HuH-7 (cell line): ENCODE measurements at places on chromosomes 13 and 19.

DNA sequence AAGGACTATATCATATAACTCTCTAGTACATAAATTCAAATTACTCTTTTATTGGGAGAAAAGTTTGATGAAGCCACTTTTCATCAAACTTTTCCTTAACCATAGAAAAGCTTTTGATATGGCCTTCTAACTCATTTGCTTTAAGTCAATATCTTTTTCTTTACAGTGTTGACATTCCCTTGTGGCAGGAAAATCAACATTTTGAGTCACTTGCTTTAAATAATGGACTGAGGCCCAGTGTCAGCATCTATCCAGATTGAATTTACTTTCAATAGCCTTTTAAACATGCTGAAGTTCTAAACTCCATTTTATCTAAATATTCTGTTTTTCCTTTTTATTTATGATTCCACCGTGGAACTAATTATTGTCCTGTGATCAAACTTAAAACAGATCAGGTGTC, 62.7 kb downstream of the PCDH9 start:
- DNase-seq: no peak

DNA sequence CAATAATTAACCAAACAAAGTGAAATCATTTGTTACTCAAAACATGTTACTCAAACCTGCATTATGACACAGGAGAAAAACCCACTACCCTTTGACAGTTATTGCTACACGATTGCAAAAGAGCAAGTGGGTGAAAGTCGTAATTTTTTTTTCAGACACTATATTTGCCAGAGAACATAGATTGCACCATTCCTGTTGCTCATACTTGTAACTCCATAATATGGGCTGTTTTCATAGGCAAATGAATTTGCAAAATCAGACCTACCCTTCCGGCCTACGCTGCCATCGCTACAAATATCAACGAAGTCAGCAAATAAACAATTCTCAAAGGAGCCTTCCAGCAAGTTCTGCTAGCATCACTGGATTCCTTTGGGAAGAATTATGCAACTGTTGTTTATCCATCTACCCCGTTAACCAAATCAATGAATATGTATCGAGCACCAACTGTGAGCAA, 396.5 kb downstream of the IRS2 start:
- DNase-seq: no peak

- DNase-seq: peak; percentile 44
These were observed 49.0 kb upstream of the ZNF780A start for GRCh38 chr19:40139533-40140287.

- DNase-seq: no peak
These were observed 46.3 kb downstream of the ZNF724 start for GRCh38 chr19:23203841-23204344.

DNA sequence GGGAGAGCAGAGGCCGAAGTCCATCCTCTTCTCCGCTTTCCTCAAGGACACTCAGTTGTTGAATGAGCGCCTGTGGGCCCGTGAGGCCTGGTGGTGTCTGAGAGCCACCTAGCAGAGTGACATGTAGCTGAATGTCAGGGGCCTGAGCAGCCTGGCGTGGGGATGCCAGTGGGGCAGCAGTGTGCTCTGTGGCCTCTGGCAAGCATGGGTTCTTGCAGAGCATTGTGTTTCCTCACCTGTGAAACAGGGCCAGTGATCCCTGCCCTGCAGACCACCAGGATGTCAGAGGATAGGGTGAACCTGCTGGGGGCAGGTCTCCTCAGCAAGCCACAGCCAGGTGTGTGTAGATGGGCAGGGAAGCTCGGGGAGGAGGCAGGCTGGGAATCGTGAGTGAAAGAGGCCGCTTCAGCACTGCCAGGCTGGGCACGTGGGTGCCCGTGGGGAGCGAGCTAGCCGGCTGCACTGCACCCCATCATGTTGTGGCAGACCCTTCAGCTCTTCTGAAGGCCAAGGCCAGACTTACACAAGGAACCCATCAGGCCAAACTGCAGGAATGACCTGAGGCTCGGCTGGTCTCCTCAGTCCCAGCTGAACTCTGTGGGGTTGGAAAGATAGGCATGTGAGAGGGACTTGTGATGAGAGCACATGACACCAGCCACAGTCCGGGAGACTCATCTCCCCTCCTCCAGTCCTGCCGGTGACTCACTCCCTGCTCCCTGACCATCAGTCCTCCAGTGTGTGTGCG, 5.0 kb downstream of the PPP1R37 start:
- DNase-seq: no peak

DNA sequence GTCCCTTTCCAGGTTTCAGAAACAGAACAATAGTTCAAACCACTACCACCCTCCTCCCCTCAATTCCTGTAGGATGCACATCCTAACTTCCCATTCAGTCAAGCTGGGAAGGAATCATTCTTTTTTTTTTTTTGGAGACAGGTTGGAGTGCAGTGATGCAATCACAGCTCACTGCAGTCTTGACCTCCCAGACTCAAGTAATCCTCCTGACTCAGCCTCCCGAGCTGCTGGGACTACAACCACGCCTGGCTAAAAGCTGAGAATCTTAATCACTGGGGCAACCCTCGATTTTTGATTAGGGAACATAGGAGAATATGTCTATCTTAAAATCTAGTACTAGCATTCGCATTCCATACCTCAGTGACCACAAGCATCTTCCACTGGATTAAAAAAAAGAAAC, 146.2 kb downstream of the ABCC4 start:
- DNase-seq: no peak

DNA sequence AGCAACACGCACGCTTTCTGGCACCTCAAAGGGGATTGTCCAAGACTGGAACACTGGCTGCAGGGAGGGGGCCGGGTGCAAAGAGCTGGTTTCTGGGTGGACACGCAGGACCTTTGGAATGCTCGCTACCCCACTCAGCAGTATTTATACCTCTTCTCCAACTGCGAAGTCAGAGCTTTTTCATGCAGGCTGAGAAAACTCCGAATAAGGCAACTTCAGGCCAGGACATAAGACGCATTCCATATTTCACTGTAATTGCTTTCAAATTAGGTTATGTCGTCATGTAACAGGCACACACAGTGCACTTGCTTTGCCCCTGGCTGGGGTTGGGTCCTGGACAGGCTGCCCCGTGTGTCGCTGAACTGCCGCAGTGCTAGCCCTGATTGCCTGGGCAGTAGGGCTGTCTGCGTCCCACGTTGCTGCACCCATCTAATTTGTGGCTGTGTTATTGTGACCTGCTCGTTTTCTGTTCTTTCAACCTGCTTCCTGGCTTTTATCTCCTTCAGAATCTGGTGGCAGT, 44.5 kb downstream of the ACTN4 start:
- DNase-seq: no peak

DNA sequence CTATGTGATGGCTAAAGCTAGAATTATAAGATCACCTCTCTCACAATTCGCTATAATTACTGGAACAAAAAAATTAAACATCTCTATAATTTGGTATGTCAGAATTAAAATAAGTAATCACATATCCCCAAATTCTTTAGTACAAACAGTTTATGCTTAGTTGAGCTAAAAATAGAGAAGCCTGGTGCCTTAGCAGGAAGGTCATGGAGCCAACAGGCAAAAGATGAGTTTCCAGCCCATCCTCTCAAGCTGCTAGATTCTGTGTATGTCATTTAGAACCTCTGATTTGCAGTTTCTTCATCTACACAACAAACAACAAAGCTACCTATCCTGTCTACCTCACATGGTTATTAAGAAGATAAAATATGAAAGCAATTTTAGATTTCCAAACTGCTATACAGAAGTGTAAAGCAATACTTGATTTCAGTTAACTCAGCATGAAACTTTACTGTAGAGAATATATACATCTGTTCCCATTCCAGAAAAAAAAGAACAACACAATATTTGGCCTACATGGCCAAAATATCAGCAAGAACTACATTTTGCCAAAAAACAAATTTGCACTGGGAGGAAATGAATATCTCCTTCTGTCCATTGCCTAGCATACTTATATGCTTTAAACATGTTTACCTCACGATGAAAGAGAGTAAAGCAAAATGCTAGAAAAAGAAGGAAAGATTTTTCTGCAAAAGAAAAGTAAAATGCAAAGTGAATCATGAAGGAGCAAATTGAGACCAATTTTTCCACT, 294.0 kb upstream of the MIR17HG start:
- no peak for DNase-seq

DNA sequence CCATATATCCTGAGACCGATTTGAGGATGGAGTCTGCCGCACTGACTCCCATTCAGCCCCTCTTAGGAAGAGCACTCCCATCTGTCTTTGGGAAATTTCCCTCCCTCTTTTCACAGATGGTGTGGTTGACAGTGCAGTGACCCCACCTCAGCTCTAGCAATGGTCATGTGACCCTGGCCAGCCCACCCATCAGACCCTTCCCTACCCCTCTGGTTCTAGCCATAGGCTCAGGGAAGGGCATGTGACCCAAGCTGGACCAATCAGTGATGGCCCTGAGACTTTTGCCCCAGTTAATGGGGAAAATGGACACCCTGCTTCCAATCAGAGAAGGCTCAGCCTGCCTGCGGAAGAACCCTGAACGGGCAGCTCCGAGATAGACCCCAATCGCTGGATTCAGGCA, 26.3 kb downstream of the IL12RB1 start:
- DNase-seq: no peak

GRCh38 chr19:6269101-6269886, 10.5 kb downstream of the MLLT1 start:
- no peak for DNase-seq

GRCh38 chr19:39647918-39648317, 7.8 kb upstream of the LGALS16 start:
- no peak for DNase-seq

- no peak for DNase-seq
These were observed 83.9 kb downstream of the LRRC63 start for GRCh38 chr13:46295491-46296114.

DNA sequence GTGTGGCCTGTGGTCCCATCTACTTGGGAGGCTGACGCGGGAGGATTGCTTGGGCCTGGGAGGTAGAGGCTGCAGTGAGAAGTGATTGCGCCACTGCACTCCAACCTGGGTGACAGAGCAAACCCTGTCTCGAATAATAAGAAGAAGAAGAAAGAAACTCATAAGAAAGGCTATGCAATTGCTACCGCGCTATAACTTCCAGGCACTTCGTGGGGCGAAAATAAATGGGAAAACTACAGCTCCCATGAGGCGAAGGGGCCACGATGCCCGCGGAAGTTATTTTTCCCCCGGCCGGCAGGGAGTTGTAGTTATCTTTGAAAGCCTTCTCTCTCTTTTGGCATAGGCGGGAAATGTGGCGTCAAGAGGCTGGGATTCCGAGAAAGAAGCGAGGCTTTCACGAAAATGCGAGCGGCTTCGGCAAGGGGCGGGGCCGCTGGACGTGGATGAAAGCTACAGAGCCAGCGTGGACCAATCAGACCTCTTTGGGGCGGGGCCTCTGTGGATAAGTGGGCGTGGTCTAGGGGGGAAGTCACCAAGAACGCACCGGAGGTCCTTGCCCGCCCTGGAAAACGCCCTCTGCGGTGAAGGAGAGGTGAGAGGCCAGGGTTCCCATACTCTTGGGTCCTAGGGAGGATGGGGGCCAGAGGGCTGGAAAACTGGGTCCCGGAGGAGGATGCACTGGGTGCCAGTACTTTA, at the start of gene NUCB1:
Gene NUCB1, plus strand, starts transcription at position 532 of the 696 bp plus-strand sequence. CDS start 485 bp downstream, outside the sequence.
- peak; percentile 94 for DNase-seq

DNA sequence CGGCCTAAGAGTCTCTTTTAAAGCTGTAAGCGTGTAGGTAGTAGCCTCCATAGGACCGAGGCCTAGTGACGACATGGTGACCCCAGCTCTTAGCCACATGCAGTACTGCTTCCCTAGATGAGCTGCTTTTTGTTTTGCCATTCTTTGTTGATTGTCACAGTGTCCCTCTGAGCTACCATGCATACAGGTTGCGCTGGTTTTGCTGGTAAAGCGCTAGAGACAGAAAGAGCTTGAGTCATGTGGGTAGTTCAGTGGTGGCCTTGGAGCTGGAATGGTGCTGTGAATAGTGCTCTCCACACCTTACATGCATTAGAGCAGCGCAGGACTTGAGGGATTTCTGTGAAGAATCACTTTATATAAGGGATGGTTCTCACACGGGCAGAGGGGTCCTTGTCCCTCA, 5.1 kb downstream of the HNRNPM start:
- DNase-seq: no peak

GRCh38 chr13:26051231-26051656, 572 bp downstream of the SHISA2 start:
- DNase-seq: no peak

GRCh38 chr13:50077431-50077830, 62.2 kb downstream of the KCNRG start:
- no peak for DNase-seq

- no peak for DNase-seq
These were observed 638 bp downstream of the USPL1 start for GRCh38 chr13:30618186-30618929.

DNA sequence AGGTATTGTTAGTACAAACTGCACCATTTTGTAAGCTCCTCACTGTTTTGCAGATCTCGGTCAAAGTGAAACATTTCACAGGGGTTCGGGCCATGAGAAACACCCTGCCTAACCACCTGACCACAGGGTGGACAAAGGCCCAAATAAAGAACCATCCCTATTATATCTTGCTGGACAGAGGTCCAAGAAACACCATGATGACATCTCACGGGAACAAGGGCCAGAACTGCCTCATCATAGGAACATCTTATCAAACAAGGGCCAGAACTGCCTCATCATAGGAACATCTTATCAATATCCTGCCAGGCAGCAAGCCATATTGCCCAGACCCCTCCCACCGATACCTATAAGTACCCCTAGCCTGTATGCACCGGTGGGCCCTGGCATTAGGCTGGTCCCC, 99.7 kb downstream of the PCDH9 start:
- DNase-seq: no peak

- no peak for DNase-seq
These were observed 6.0 kb downstream of the DBP start for GRCh38 chr19:48631225-48631624.

GRCh38 chr19:5627395-5627904, 4.6 kb downstream of the SAFB start:
- no peak for DNase-seq

- DNase-seq: no peak
These were observed 12.2 kb downstream of the ABHD13 start for GRCh38 chr13:108230377-108230776.
